ENCODE measurements at places on chromosomes 5 and 9. TPM values are rescaled to one million over a fixed set of nuclear protein-coding genes. Genes with fewer than 3 reads are reported as not detected.

Gene ZNF454
- total RNA-seq = 0.40 TPM

Gene AIF1L
- total RNA-seq = 64.6 TPM

Gene SKP1
- 304 TPM for total RNA-seq

Gene RAPGEF1
- 44.1 TPM for total RNA-seq

Gene ARHGAP26
- total RNA-seq = 6.8 TPM

- DNase-seq = no peak
These were observed 627.7 kb downstream of the CCDC171 start for GRCh38 chr9:16180546-16180945.

- no peak for DNase-seq
These were observed 111.3 kb downstream of the EGFLAM start for GRCh38 chr5:38369692-38370091.

GRCh38 chr9:82558855-82559630, 503.9 kb downstream of the RASEF start:
- DNase-seq = no peak

- no peak for DNase-seq
These were observed 541.1 kb downstream of the NR2F1-AS1 start for GRCh38 chr5:93039888-93040287.

- no peak for DNase-seq
These were observed 59.7 kb downstream of the DCP2 start for GRCh38 chr5:113036321-113036720.

GRCh38 chr5:115471345-115472063, 73.1 kb downstream of the FEM1C start:
- DNase-seq = no peak

DNA sequence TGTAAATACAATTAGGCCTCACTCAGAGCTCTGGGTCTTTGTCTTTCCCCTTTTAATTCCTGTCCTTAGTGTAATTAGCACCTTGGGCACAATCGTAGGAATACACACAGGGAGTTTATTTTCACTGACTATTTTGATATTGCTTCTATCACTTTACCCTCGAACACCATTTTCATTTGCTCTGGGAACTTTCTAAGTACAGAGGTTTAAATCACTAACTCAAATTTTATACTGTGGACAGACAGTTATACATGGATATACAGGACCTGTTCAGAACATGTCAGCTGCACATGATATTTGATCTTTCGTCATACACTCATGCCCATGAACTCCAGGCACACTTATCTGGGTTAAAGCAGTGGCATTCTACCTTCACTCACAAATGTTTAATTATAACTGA, 217.8 kb upstream of the TMEM161B start:
- DNase-seq = no peak

DNA sequence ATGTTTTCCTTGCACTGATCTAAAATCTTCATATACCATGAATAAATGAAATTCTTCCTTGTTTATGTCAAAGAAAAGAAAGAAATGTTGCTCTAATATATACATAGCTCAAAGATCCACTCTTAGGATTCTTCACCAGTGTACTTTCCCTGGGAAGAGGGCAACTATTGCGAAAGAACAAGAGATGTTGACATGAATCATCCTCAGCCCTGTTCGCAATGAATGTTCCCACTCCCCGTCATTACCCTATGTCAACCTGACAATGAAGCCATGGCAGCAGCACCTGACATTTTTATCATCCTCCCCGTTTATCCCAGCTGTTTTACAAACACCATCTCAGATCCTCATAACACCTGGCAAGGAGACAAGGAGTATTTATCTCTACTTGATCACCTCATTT, 409.1 kb upstream of the GRIA1 start:
- no peak for DNase-seq

- DNase-seq = no peak
These were observed 89.2 kb downstream of the FSTL4 start for GRCh38 chr5:133523013-133523658.

DNA sequence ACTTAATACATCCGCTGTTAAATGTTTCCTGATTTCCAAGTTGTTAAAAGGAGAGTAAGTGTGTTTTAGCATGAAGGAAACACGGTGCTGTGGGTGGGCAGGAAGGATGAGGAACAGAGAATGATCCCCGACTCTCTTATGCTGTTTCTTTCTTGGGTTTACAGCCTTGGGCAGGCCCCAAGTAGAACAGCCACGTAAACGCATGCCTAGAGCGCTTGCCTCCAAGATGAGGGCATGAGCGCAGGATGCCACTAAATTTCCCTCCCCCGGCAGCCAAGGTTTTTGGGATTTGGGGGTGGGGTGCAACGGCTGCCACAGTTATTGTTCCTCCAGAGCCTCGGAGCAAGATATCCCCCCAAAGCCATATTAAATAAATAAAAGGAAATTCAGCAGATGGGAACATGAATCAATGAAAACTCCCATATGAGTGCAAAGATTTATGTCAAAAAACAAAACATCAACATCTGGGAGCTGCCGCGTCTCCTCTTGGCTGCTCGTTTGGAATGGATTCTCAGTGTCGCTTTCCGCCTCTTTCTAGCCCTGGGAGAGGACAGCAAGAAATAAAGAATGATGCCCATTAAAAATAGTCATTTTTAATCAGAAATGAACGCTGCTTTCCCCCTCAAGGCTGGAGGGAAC, 10.0 kb upstream of the DELE1 start:
- DNase-seq = no peak

GRCh38 chr5:30063503-30063902, 1130.0 kb upstream of the CDH6 start:
- no peak for DNase-seq

- DNase-seq = no peak
These were observed 15.5 kb downstream of the ATOX1 start for GRCh38 chr5:151742870-151743294.

DNA sequence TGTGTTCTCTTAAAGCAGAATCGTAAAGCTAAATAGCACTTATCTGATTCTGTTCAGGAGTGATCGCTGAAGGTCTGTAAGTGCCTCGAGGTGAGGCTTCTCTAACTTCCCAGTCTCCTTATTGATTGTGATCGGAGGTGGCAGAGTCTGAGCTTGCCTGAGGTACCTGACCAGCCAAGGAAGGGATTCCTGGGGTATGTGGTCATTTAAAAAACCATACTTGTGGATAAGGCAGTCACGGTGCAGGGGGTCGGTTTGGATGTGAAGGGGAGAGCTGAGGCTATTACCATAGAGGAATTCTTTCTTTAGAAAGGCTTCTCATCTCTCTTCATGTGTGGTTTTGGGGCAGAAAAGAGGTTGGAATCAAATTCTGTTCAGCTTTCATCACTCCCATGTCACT, 193.7 kb downstream of the TLE4 start:
- no peak for DNase-seq

- no peak for DNase-seq
These were observed 29.7 kb downstream of the ACTBL2 start for GRCh38 chr5:57452885-57453284.

DNA sequence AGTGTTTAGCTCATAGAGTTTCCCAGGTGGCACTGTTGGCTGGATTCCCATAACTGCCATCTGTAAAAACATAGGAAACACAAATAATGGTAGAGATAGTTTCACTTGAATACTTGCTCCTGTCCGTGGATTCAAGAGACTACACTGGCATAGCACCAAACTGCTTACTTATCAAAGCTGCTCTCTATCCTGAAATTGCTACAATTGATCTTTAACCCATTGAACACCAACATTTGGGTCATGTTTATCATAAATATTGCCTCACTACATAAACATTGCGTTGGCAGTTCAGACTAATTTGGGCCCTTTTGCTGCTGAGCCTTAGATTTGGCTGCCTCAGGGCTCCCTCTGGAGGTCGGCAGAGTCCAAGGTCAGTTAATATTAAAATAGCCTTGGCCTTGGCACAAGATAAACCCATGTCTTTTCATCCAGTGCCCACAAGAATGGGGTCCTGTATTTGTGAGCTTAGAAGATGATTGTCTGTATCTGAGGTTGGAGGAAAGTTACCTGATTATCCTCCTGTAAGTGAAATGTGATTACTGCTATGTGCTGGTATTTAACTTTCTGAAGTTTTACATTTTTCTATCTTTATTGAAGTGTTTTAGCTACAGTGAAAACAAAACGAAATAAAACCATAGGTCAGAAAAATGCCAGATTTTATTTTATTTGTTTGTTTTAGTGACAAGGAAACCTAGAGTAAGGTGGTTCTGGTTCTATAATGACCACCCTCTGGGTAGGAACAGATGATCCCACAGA, 4.0 kb upstream of the RANBP3L start:
- DNase-seq = peak; percentile 13

Data from pulmonary artery endothelial cell (primary cell).